ENCODE measurements at places on chromosomes 1 and 21.

DNA sequence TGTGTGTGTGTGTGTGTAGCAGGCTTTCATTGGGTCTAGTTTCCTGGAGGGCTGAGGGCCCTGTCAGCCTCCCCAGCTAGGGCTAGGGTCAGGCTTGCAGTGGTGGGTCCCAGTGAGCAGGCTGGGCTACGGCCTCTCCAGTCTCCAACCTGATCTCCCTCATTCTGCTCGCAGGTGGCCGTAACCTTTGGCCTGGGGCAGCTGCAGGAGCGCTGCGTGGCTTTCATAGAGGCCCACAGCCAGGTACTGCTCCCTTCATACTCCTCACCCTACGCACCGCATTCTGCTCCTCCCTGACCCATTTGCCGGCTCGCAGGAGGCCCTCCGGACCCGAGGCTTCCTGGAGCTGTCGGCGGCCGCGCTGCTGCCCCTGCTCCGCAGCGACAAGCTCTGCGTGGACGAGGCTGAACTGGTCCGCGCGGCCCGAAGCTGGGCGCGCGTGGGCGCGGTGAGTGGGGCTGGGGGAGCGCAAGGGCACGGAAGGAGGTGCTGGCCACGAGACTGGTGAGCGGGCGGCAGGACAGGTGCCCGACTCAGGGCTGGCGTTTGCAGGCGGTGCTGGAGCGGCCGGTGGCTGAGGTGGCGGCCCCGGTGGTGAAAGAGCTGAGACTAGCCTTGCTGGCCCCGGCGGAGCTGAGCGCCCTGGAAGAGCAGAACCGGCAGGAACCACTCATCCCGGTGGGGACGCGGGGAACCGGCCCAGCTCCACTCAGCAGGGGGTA is 4.7 kb downstream of the BTBD19 start:
- DNase-seq, result no peak

DNA sequence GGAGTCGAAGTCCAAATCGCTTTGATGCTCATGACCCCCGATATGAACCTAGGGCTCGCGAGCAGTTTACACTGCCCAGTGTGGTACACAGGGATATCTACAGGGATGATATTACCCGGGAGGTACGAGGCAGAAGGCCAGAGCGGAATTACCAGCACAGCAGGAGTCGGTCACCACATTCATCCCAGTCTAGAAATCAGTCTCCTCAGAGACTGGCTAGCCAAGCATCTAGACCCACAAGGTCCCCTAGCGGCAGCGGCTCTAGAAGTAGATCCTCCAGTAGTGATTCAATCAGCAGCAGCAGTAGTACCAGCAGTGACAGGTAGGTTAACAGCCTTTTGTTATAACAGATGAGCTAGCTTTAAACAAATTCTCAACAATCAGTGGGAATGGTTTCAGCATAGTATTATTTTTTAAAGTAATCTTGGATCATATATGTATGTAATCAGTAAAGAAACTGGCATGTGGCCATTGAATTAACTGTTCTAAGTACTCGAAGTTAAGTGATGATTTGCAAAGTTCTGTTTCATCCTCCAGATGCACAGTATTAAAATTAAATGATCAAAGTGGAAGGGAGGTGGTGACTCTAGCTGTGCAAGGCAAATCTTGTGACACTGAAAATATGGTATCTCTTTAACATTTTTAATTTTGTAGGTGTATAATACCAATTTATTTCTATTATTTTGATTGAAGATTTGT is 29.0 kb downstream of the SPEN start:
- no peak for DNase-seq

GRCh38 chr1:117368116-117369108 is 1.2 kb downstream of the MAN1A2 start:
- no peak for DNase-seq

DNA sequence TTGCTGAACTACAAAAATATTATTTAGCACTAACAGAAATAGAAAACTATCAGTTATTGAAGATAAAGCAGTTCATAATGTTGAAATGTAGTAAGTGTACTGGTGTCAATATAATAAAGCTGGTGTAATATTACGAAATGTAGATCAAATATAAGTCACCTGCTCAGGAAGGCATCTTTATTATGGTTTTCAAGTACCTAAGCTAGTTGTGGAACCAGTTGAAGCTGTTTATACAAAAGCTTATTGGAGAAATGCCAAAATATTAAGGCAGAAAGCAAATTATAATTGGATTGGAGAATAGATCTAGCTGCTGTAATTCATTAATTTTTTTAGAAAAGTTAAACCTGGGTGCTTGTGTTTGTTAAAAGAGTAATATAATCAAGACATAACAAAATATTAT is 6.2 kb upstream of the MARK1 start:
- no peak for DNase-seq

GRCh38 chr1:204760350-204760749 is 74.8 kb upstream of the LRRN2 start:
- DNase-seq, result no peak

- no peak for DNase-seq
Measured at GRCh38 chr1:215215846-215216245, 133.3 kb downstream of the KCNK2 start.

- no peak for DNase-seq
Measured at GRCh38 chr1:58999676-59000075, 215.8 kb upstream of the JUN start.

GRCh38 chr1:181010789-181011188 is 11.9 kb downstream of the STX6 start:
- DNase-seq, result no peak

DNA sequence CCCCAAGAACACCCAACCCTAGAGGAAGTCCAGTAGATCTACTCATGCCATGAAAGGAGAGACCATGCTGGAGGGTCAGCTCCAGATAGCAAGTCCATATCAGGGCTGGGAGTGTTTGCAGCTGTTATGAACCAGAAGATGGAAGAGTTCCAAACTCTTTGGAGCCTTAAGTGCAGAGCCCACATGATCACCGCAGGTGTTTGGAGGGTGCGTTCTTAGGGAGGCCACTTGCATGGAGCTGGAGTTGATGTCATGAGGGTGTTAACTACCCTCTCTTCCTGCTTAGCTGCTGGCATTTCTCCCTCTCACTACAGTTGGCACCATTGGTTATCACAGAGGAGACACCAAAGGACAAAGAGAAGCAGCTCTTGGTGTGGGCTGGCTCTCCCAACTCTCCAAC is 616.9 kb downstream of the AJAP1 start:
- DNase-seq, result no peak

DNA sequence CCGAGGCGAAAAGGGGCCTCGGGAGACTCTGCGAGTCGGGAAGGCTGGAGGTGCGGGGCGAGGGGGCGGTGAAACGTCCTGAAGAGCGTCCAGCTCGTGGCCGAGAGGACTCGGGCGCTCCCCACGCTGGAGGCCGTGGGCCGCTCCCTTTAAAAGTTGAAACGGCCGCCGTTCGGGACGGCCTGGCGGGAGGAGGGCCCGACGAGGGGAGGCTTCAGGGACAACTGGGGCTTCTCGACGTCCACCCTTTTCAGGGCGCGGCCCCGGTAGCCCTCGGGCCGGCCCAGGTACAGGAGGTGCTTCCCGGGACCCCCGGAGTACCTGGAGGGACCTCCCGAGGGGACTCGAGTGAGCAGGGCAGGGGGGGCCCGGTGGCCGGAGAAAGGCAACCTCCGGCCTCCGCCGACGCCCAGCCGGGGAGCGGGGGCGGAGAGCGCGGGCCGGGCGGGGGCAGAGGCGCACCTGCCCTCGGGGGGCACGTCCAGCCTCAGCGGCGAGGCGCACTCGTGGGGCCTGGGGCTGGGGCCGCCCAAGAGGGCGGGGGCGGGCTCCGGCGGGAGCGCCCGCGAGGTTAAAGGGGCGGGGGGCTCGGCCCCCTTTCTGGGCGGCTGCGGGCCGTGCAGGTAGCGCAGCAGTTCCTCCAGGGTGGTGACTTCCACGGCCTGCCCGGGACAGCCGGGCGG is 14.0 kb downstream of the SEMA6C start:
- DNase-seq, result no peak

GRCh38 chr21:44379515-44379848 is 26.1 kb downstream of the TRPM2 start:
- no peak for DNase-seq

GRCh38 chr1:178434899-178435435 is 61.8 kb downstream of the CLEC20A start:
- DNase-seq, result no peak

GRCh38 chr1:54982739-54983138 is 2.3 kb downstream of the TMEM61 start:
- no peak for DNase-seq

- DNase-seq, result no peak
Measured at GRCh38 chr1:238647877-238648276, 738.5 kb upstream of the CHRM3 start.

DNA sequence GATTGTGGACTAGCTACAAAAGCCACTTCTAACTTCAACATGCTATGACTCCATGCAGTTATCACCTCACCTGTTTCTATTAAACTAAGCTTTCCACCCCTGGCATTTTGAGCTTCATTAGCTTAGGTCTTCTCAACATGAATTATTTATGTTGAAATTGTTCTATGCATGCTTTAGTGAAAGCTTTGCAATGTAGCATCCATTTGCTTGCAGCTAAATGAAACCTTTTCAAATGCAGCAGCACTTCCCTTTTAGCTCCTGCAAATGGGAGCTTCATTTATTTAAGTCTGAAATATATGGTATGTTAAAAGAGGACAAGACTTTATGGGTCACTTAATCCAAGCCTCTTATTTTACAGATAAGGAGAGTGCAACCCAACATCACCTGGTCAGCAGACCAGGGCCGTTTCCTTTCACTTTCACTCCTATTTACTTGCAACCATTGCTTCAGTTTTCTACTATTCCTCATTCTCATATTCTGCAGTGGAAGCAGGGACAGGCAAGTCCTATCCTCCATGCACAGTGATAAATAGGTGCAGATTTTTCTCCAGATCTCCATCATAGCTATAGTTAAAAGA is 56.4 kb upstream of the SAMSN1 start:
- no peak for DNase-seq

- no peak for DNase-seq
Measured at GRCh38 chr1:16128338-16128741, 27.5 kb downstream of the EPHA2 start.

GRCh38 chr1:194387531-194387930 is 1201.1 kb upstream of the B3GALT2 start:
- no peak for DNase-seq

DNA sequence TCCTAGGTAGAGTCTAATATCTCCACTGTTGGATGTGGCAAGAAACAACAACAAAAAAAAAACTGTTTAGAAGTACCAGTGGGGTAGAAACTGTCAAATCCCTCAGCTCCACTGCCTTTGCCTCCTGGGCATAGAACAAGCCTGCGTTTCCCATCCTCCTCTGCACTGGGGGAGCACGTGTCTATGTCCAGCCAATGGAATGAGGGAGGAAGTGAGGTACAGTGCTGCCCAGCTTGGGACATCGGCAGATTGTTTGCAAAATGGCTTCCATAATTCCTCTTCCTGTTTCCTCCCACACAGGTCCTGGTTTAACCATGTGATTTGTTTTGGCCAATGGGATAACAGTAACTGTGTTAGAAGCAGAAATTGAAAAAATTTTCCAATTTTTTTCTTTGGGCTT is 39.1 kb downstream of the PSMG1 start:
- no peak for DNase-seq

DNA sequence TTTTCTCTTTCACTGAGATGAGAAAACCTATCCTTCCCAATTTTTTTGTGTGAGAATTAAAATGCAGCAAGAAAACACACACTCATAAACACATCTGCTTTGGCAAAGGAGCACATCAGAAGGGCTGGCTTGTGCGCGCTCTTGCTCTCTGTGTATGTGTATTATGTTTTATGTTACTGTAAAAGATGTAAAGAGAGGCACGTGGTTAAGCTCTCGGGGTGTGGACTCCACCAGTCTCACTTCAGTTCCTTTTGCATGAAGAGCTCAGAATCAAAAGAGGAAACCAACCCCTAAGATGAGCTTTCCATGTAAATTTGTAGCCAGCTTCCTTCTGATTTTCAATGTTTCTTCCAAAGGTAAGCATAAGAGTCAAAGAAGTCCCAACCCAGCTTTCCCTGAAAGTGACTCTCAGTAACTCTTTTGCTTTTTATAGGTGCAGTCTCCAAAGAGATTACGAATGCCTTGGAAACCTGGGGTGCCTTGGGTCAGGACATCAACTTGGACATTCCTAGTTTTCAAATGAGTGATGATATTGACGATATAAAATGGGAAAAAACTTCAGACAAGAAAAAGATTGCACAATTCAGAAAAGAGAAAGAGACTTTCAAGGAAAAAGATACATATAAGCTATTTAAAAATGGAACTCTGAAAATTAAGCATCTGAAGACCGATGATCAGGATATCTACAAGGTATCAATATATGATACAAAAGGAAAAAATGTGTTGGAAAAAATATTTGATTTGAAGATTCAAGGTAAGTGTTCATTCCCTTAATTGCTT is at the start of gene CD2:
Gene CD2, plus strand, starts transcription at position 233 of the 780 bp plus-strand sequence. Its CDS starts 63 bp downstream, at position 296.
- DNase-seq, result no peak

GRCh38 chr1:93061895-93062792 is 16.9 kb upstream of the MTF2 start:
- no peak for DNase-seq

GRCh38 chr1:187691439-187691838 is 862.7 kb downstream of the PLA2G4A start:
- DNase-seq, result no peak

DNA sequence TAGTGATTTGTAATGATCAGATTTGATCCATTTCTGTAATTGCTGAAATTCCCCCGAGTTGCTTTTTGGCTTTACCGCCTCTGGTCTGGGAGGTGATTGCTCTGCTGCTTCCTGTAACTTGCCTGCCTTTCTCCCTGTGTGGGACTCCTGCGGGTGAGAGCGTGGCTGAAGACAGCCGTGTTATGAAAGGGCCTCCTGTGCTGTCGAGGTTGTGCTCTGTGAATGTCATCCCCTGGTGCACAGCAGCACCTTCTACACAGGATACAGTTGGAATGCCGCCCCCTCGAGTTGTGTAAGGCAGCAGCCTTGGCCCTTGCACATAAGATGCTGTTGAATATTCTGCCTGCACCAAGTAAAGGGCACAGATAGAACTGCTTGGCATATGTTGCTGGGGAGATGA is 5.9 kb downstream of the SOD1 start:
- no peak for DNase-seq

DNA sequence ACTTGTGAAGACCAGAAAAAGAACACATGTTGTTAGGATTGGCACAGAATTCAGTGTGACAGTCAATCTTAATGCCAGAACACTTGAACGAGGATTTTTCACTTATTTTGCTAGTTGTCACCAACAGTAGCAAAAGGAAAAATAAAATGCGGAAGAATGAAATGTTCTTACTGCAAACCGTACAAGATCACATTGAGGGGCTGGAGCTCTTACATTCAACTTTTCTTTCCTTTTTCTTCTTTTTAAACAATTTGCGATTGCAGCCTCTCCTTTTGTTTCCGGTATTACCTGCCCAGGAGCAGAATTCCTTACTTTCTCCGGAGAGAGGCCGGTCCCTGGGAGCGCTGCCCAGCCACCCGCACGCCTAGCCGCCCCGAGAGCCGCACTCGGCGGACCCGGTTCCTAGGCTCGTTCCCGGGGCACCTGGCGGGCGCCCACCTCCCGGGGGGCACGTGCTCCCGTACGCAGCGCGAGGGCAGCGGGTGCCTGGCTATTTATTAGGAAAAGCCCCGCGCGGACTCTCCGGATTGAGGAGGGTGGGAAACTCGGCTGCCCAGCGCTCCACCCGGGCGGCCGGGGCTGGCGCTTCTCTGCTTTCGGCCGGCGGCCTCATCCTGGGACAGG is 1.2 kb upstream of the CAMTA1 start:
- DNase-seq, result no peak

All from stimulated activated CD8-positive, alpha-beta memory T cell treated with anti-CD3 and anti-CD28 coated beads, Interleukin-7, amount 100 ng/mL, for 24 hours (primary cell).